ENCODE measurements at places on chromosomes 12 and 14.

DNA sequence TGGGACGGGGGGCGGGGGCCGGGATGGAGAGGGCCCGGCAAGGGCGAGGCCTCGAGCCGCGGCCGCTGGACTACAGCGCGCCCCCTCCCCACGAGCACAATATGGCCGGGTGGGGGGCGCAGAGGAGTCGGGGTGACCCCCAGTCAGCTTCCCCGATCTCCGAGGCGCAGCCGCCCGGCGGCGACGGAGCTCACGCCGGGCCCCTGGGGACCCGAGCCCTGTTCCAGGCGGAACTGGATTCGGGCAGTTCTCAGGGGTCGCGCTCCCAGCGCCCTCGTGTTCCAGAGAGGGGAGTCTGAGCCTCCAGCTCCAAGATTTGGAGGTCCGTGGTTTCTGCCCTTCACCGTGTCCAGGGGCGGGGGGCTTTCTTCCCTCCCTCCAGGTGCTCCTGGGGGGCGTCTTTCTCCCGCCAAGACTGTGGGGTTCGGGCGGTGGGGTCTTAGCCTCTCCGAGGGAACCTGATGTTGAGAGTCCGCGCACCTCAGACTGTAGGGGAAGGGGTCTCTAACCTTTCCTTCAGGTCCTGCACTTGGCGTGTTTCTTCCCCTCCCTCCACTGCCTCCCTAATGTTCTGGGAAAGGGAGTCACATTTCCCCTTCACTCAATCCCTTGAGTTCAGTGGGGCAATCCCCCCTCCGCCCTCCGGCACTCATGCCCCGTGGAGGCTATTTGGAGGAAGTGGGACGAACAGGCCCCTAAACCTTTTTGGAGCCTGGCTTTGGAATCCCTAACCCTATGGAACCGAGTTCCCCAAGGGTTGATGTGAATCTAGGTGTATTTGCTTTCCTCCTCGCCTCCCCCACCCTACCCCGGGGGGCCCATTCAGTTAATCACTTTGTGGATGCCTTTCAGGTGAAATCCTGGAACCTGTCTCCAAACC lies 584 bp downstream of the ACVR1B start:
- DNase-seq: peak; percentile 24

GRCh38 chr14:33356181-33356580 lies 417.5 kb downstream of the NPAS3 start:
- DNase-seq: no peak

- DNase-seq: no peak
Observed at GRCh38 chr12:122888232-122888752, 7.6 kb downstream of the VPS37B start.

DNA sequence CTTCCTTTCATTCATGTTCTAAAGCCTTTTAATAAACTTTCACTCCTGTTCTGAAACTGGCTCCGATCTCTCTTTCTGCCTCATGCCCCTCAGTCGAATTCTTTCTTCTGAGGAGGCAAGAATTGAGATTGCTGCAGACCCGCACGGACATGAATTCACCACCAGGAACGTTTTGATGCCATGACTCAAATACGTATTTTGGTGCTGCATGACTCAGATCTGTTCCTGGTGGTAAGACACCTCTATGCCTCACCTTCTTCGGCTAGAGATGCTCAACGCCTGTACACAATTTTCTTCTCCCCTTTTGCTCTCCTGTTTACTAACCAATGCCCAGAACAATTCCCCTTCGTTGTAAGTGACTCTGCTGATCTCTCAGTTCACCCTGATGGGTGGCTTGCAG lies 52.0 kb upstream of the RIMBP2 start:
- no peak for DNase-seq

DNA sequence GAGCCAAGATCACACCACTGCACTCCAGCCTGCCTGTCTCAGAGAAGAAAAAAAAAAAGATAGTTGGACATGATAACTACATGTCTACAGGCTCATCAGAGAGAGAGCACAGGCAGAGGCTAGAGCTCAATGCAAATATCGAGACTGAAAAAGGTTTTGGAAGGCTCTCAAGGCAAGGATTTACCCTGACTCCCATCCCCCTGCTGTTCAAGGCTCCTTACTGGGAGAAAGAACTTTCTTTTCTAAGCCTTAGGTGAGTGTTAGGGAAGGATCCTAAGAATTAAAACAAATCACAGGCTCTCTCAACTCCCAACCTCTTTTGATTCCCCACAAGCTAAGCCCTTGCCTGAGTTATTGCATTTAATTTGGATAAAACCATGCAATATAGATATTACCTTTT lies 525.1 kb downstream of the DIO2 start:
- DNase-seq: no peak

DNA sequence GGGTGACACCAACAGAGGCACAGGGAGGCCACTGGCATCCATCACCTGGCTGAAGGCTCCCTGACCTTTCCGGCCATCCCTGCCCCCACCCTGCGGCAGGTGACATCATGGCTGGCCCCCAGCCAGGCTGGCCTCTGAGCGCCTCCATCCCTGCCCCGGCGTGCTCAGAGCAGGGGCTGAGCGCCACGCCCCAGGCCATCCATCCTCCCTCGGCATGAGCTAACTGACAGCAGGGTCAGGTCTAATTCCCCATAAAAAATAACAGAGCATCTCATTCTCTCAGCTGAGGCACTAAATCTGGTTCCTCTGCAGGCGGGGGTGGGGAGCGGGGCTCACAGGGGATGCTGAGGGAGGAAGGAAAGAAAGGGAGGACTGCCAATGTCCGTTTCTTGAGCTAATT lies 50.7 kb downstream of the PRIMA1 start:
- DNase-seq: no peak

DNA sequence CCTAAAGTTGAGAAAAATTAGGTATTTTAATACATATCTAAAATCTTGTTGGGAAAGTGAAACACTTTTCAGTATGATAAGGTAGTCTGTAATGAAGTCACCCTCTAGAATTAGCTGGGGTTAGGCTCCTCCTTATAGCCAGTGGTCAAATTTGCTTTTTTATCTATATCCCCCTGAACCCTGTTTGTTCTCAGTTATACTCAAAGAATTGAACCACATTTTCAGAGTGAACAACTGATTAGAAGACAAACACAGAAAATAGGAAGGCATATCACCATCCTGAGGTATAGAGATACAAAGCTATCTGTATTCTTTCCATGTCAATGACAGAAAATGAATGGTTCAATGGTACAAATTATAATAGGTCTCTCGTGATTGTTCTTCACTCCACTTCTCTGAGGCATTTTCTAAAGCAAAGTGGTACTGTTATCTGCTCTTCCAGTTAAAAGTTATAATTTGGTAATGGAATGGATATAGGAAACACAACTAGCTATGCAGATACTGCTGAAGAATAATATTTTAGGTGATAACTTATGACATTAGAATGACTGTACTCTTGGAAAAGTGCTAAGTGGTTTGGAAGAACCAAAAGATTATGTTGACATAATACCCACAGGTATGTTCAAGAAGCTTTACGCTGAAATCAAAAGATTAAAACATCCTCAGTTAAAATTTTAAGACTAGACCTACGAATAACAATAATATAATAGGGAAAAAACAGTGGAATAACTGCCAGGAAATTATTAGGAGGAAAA lies 27.6 kb downstream of the WASHC3 start:
- no peak for DNase-seq
